Retina (tissue), 1 donor: ENCODE measurements at places on chromosomes 13 and 19.

DNA sequence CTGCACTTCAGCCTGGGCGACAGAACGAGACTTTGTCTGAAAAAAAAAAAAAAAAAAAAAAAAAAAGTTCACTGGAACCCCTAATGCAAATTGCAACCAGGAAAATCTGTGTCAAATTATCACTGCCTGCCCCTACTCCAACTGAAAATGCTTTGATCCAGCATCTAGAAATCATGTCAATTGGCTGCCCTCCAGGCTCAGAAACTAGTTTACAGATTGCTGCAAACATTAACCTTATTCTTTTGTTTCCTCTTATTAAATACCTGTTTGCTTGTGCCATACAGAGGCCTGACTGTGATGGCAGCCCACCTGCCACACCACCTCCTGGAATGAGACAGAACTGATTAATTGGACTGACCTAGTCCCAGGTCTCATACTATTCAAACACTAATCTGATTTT lies 18.6 kb upstream of the AKT2 start:
- no peak for DNase-seq

DNA sequence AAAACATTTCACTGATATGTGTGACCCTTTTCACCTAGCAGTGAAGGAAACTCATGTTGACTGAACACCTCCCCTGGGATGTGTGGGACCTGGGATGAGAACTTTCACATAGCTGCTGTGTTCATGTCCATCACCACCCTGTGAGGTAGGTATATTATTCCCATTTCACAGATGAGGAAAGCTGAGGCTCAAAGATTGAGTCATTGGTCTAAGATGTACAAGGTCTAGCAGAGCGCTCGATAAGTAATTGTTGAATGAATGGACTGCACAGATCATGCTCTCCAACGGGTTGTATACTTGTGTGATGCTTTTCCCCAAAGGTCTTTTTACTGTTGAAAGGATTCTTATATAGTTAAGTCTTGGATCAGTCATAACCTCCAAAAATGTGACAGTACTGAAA lies 75.6 kb upstream of the TSC22D1 start:
- DNase-seq: no peak

DNA sequence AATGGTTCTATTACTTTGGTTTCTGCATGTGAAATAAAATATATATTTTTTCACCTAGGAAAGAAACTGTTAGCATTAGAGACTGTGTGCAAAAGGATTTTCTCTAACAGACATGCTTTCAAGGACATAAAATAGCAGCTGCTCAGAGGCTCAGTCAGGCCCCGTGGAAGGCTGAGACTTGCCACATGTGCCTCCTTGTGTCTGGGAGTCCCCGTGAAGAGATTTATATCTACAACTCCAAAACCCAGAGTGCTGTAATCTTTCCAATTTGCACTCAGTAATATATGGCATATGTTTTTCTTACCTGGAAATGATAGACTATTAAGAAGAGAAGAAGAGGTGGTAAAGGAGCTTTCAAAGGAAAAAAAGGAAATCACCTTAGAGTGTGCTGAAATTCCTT lies 371.6 kb upstream of the OBI1 start:
- no peak for DNase-seq

DNA sequence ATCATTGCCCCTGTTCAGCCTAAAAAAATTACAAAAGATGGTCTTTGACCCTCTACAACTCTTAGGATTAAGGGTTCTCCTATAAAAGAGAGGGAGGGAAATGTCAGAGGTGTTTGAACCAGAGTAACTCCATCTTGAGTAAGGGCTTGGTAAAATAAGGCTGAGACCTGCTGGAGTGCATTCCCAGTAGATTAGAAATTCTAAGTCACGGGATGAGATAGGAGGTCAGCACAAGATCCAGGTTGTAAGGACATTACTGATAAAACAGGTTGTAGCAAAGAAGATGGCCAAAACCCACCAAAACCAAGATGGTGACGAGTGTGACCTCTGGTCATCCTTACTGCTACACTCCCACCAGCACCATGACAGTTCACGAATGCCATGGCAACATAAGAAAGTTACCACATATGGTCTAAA lies 48.7 kb upstream of the ANKRD10 start:
- no peak for DNase-seq

GRCh38 chr13:43094901-43095300 lies 71.5 kb downstream of the DNAJC15 start:
- DNase-seq: no peak

DNA sequence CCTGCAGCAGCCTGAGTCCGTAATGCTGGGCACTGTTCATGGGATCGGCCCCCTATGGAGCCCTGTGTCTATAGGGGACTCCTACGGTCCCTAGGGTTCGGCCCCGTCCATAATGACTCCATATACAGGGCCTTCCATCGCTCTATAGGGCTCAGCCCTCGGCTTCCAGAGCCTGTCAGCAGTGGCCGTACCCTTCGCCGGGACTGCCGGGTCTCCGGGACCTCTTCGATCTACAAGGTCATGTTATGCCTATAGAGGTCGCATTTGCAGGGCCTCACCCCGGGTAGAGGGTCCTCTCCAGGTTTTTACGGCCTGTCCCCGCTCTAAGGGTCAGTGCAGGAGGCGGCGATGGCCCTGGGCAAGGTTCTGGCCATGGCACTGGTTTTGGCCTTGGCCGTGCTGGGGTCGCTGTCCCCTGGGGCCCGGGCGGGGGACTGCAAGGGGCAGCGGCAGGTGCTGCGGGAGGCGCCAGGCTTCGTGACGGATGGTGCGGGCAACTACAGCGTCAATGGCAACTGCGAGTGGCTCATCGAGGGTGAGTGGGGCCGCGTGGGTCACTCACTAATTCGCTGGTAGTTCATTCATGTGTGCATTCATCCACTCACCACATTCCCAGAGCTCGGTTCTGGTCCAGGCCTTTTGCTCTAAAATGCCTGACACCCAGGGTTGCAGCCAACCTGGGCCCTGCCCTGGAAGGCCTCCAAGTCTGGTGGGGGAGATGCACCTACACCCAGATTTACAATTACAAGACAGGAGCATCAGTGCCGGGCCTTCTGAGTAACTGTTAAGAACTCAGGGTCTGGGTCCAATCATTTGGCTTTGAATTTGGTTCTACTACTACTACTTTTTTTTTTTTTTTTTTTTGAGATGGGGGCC lies 699 bp downstream of the MEGF8 start:
- DNase-seq: no peak

DNA sequence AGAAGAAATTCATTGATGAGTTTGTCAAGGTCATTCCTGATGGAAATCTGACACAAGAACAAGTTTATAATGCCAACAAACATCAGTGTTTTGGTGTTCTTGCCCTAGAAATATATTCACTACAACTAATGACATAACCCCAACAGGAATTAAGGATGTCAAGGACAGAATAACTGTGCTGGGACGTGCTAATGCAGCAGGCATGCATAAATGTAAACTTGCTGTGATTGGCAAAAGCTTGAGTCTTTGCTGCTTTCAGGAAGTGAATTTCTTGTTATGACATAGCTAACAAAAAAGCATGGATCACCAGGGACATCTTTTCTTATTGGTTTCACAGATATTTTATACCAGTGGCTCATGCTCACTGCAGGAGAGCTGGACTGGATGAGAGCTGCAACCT lies 144.6 kb downstream of the KCTD12 start:
- DNase-seq: no peak

GRCh38 chr13:98710521-98710920 lies 42.0 kb downstream of the SLC15A1 start:
- DNase-seq: no peak

DNA sequence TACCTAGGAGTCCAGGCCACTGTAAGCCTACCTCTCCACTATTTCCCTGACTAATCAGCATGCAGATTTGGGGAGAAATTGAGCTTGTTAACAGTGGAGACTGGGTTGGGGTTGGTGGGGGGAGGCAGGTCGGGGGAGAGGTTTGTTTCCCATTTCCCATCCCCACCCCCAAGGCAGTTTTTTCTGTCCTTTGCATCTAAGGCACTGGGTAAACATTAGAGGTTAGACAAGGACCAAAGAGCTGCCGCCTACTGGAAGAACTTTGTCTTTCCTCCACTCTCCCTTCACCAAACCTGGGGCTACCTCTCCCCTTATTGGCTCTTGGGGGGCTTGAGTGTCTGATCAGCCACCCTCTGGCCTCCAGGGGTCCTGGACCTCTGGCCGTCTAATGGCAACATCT lies 953 bp downstream of the KCNN4 start:
- no peak for DNase-seq

- no peak for DNase-seq
Observed at GRCh38 chr13:23183292-23183691, 2.5 kb downstream of the SGCG start.

DNA sequence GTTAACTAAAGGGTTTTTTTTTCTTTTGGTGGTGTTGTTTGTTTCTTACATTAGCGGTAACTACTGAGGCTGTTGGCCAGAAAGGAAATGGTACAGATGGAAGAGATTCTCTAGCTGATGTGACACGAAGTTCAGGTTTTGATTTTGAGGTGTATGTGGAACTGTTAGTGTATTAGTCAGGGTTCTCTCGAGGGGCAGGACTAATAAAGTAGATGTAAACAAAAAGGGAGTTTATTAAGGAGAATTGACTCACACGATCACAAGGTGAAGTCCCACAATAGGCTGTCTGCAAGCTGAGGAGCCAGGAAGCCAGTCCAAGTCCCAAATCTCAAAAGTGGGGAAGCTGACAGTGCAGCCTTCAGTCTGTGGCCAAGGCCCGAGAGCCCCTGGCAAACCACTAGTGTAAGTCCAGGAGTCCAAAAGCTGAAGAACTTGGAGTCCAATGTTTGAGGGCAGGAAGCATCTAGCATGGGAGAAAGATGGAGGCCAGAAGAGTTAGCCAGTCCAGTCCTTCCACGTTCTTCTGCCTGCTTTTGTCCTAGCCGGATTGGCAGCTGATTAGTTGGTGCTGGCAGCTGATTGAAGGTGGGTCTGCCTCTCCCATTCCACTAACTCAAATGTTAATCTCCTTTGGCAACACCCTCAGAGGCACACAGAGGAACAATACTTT lies 577.6 kb downstream of the EFNB2 start:
- no peak for DNase-seq

- no peak for DNase-seq
Observed at GRCh38 chr19:18456279-18456678, 18.3 kb upstream of the ISYNA1 start.
